RPMI7951 (cell line): ENCODE measurements at places on chromosomes 7 and 10. TPM values are rescaled to one million over a fixed set of nuclear protein-coding genes. Genes with fewer than 3 reads are reported as not detected.

GRCh38 chr7:132705146-132705545, 128.9 kb upstream of the PLXNA4 start:
- no peak for DNase-seq

DNA sequence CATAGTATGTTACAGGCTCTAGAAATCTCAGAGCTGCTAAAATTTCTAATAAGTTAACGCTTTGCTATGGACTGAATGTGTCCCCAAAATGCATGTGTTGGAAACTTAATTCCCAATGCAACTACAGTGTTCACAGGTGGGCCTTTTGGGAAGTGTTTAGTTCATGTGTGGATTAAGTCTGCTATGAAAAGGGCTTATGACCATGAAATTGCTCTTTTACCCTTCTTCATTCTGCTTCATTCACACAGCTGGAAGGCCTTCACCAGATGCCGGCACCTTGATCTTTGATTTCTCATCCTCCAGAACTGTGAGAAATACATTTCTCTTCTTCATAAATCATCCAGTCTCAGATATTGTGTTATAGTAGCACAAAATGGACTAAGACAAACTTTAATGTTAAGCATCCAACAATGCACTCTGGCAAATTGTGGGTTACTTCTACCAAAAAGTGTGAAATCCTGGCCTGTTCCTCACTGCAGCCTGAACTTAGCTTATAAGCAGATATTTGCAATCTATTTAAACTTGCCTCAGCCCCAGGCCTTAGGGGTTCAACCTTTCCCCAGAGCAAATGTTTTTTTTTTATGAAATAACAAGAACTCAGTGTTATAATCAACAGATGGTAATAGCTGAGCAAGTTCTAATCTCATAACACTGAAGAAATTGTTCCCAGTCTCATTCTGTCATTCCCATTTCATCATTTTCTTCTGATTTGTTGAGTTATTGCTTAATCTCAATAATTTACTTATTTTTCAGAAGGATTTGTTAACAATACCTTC, 523.6 kb downstream of the KIF20B start:
- DNase-seq, result no peak

DNA sequence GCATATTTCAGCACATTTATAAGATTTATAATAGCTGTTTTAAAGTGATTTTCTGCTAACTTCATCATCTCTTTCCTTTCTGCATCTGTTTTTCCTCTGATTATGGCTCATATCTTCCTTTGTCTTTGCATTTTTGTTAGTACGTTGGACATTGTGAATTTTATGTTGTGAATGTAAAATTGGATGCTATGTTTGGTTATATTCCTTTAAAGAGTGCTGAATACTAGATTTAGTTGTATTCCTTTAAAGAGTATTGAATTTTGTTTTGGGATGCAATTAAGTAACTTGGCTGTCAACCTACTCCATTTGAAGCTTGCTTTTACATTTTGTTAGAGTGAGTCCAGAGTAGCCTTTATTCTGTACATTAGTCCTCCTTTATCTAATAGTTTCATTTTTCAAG, 81.2 kb downstream of the ZNF777 start:
- no peak for DNase-seq

DNA sequence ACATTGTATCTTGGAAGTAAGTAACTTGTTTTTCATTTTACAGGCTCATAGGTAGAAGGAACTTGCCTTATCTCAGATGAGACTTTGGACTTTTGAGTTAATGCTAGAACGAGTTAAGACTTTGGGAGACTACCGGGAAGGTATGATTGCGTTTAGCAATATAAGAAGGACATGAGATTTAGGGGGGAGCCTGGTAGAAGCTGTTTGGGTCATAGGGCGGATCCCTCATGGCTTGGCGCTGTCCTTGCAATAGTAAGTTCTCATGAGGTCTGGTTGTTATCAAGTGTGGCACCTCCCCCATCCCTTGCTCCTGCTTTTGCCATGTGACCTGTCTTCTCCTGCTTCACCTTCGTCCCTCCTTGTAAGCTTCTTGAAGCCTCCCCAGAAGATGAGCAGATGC, 110.3 kb downstream of the MKX start:
- no peak for DNase-seq

GRCh38 chr10:25522294-25522693, 347.5 kb downstream of the GPR158 start:
- DNase-seq, result no peak

DNA sequence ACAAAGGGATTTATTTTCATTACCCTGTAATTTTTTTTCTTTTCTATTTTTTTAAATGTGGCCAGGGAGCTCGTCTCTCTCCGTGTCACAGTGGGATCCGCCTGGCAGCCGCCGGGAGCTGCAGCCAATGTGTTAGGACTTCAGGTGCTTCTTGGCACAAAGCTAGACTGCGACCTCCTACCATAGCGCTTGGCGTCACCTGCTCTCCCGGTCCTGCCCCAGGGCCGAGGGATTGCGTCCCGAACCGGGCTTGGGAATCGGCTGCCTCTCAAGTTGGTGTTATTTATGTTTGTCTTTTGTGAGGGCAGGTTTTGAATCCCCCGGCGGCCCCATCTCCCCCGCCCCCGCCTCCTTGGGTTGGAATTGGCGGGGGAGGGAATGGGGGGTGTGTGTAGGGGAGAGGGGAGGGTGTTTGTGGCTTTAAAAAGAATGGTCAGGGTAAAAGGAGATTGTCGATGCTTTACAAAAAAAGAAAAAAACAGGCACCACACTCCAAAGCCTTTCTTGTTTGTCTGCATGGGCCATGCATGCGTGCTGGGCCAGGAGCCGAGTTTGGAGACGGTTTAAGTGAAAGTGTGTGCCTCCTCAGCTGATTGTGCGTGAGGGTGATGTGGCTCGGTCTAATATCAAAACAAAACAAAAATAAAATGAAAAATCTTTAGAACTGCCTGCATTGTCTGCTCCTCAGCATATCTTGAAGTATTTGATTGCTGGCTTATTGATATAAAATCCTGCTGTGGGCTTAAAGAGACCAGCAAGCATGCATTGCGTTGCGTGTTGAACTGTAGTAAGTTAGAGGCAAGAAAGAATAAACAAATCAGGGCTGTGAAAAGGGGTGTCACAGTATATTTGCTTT, 1.2 kb downstream of the PPP1R9A start:
- DNase-seq, result no peak

- DNase-seq, result no peak
These were observed 155.4 kb downstream of the ADK start for GRCh38 chr10:74306227-74306982.

- DNase-seq, result peak; percentile 12
These were observed 46.1 kb upstream of the CACUL1 start for GRCh38 chr10:118800920-118801319.

DNA sequence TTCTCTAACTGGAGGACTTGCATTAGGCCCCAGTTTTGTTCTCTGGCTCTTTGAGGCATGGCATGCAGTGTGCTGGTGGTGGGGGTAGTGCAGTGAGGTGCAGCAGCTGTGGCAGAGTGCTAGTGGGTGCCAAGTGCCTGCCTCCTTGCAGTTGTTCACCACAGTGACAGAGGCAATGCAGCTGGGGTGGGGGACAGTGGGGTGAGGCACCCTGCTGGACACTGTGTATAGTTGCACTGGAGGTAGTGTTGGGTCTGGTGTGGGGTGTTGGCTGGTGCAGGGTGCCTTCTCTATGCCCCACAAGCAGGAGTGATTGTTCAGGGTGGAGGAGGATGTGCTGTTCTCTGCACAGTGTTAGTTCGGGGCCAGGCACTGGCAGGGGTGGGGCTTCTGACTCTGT, 21.7 kb upstream of the KEL start:
- DNase-seq, result no peak

DNA sequence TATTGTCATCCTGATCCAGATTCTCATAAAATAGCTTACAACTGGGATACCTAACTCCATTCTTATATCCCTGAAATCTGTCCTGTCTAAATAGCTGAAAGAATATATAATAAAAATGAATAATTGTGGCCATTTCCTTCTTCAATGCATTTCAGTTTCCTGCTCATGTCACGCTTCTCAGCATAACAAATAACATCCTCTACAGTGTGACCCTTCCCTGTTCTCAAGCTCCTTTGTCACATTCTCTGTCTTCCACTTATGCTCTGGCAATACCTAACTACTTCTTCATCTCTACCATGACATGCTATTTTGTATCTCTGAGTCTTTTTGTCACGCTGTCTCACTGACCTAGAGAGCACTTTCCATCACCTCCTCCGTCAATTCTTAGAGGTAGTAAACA, 884.1 kb upstream of the LRRTM3 start:
- DNase-seq, result no peak

DNA sequence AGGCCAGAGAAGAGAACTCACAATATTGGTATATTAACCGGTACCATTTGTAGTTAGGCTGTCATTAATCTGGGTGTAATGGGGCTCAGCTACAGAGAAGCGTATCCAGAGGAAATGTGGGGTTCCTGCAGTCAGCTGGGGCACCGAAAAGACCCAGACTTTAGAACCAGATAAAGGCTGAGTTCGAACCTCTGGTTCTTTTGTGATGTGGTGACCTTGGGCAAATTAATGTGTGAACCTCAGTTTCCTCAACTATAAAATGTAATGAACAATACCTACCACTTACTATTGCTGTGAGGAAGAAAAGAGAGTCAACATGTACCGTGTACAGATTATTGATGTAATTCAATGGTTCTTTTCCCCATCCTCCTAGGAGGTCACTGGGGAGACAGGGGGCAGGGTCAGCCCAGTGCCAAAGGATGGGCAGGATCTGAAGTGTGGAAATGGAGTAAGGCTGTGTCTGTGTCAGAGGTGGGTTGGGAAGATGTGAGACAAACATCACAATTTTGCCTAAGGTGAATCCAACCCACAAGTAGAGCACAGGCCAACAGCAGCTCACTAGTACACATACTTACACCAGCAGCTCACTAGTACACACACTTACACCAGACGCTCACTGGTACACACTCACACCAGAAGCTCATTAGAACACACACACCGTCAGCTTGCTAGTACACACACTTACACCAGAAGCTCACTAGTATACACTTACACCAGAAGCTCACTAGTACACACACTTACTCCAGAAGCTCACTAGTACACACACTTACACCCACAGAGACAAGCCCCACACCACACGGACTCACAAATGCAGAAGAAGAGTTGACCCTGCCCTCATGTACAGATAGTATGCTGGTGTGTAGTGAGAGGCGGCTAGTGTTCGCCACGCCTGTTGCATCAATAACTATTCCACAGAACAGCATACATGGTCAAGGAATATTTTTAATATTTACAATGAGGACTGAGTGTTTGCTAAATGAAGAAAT, 28.0 kb downstream of the PRSS2 start:
- no peak for DNase-seq

DNA sequence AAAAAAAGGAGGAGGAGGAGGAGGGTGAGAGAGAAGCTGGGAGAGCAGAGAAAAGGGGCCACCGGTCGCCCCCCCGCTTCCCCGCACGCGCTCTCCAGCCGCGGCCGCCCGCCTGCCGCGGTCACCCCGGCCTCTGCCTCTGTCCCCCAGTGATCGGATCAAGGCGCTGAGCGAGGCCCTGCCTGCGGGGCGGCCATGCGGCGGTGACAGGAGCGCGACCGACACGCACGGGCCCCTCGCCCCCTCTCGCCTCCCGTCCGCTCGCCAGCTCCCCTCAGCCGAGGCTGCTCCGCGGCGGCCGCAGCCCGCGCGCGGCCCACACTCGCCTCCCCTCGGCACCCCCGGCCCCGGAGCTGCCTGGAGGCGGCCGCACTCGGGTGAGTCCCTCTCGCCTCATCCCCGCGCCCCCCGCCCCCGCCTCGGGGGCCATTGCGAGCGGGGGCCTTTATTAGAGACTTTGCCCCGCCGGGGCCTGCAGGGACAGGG, at the start of gene GTF2I:
TSS of gene GTF2I (plus strand) at position 27 of the 486 bp plus-strand sequence. CDS start 31,411 bp downstream, outside the sequence.
- no peak for DNase-seq

- DNase-seq, result no peak
These were observed 7.6 kb upstream of the ADCYAP1R1 start for GRCh38 chr7:31044529-31044928.

DNA sequence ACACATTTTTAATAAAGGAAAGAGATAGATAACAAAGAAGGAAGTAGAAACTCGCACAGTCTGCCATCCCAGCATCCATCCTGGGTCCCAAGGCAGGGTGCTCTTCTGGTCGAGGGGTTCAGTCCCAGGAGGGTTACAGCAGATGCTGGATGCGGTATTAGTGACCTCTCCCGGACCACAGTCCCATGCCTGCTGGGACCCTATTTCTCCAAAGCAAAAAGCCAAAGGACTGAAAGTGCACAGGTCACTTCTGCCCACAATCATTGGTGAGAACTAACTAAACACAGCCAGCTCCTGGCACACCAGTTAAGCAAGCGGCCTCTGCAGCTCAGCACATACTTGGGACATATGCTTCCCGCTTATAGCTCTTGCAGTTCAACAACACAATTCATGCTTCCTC, 96.1 kb upstream of the HABP2 start:
- DNase-seq, result no peak

DNA sequence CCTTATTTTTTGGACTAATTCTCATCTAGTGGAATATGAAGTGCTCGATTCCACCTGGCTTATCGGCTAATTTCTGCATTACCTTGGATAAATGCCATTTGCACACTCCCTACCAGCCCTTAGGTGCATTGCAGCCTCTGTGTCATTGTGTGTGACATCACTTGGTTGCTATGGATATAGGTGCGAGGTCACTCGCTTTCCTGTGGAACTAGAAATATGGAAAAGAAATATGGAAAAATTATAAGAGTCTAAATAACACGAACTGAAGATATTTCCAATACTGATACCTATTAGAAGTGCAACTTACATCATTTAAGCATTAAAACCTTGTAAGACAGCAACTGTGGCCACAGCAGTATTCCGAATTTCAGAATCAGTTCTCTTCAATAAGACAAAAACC, 2.0 kb downstream of the YWHAG start:
- DNase-seq, result peak; percentile 40

DNA sequence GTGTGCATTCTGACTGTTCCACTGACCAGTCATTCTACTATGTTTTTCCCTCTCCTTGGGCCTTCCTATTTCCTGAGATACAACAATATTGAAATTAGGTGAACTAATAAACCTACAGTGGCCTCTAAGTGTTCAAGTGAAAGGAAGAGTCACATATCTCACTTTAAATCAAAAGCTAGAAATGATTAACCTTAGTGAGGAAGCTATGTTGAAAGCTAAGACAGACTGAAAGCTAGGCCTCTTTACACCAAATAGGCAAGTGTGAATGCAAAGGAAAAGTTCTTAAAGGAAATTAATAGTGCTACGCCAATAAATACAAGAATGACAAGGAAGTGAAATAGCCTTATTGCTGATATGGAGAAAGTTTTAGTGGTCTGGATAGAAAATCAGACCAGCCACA, 5.7 kb upstream of the DYNC1I1 start:
- no peak for DNase-seq

DNA sequence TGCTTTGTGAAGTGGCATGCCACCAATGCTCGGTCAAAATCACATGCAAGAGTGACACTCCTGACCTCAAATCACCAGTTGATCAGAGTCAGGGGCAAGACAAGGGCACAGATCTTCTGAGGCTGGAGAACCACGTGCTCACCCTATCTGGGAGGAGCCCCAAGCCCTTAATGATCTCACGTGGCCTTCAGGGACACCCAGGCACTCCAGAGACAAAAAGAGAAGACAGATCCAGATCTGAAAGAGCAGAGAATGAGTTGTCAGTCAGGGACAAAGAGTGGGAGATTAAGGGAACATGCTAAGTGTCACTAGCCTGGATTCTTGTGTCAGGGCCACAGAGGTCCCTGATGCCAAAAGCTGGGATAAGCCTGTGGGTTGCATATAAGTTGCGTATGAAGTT, 134.3 kb downstream of the PLXNA4 start:
- no peak for DNase-seq

The TFR2 gene
- total RNA-seq, result 0.12 and 0.98 TPM in 2 replicates

The ACSL5 gene
- 18.5 TPM in 2 replicates for total RNA-seq

The TSPAN12 gene
- total RNA-seq, result 2.3 and 2.9 TPM in 2 replicates

The KAZALD1 gene
- total RNA-seq, result 8.1 and 11.4 TPM in 2 replicates

The MYH16 gene
- total RNA-seq, result 1.1 and 1.2 TPM in 2 replicates

The AS3MT gene
- total RNA-seq, result 1.3 and 1.9 TPM in 2 replicates

The ARID5B gene
- 10.9 and 15.7 TPM in 2 replicates for total RNA-seq

The ZP3 gene
- 5.5 and 6.1 TPM in 2 replicates for total RNA-seq
